ENCODE measurements at places on chromosomes 12 and 14.

GRCh38 chr12:46266869-46267574 is 1.8 kb downstream of the SLC38A1 start:
- peak; percentile 36 for DNase-seq

DNA sequence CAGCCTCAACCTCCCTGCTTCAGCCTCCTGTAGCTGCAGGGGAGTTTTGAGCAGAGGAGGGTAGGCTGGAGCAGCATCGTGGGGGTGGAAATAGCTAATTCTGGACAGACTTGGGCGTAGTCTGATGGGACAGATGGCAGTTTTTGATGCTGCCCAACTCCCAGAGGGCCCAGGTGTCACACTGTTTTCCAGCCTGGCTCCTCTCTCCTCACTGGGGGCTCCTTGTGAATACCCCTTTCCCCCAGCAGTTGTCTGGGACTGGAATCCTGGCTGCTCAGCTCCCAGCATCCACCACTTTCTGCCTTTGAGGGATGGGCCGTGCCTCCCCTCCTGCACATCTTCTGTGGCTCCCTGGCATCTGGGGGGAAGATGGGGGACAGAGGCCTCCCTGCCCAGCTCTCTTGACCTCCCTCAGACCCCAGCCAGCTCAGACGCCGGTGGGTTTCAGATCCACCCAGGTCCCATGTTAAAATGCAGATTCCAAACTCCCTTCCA is 34.0 kb downstream of the SH2B3 start:
- DNase-seq, result no peak

DNA sequence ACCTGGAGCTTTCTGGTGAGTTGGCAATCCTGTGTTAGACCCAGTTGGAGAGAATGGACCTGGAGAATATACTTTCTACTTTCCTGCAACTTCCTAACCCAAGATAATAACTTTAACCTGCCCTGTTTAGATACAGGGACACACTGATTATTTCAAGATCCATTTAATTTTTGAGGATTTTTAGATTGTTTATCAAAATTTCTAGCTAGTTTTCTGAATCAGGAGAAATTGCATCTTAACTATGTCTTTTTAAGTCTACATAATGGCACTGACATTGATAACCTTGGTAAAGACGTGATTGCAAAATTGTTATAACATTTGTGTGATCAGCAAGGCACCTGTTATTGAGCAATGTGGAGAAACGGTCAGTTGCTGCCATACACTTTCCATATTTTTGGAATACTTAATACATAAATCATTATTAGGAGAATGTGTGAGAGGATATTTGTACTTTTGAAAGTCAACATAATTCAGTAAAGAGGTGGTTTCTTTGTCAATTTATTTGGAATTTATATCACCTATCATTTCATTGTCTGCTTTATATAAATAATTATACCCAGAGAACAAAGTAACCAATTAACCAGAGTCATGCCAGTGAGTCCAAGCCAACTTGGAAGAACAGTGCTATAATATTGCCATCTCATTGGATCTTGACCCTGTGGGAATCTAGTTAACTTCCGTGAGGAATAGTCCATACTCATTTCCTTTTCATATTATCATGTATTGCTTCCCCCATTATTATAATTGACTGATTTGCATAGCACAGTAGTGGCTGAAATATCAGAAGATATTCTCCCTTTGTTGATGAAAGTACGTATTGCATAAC is 28.4 kb downstream of the NFYB start:
- DNase-seq, result no peak

DNA sequence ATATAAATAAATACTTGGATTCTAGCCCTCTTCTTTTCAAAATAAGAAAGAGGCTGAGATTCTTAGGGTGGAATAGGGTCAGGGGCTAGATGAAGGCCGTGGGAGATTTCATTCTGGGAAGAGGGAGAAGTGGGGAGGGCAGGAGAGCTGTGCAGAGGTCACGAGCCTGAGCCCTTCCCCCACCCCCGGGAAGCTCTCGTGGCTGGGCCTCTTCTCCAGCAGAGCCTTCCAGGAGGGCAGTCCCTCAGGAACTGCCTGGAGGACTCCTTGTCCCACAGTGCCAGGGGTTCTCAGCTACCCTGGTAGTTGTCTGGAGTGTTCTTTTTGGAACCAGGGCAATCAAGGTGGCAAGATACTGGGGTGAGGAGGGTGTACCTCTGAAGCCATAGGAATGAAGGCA is 94.0 kb downstream of the ESR2 start:
- DNase-seq, result no peak

DNA sequence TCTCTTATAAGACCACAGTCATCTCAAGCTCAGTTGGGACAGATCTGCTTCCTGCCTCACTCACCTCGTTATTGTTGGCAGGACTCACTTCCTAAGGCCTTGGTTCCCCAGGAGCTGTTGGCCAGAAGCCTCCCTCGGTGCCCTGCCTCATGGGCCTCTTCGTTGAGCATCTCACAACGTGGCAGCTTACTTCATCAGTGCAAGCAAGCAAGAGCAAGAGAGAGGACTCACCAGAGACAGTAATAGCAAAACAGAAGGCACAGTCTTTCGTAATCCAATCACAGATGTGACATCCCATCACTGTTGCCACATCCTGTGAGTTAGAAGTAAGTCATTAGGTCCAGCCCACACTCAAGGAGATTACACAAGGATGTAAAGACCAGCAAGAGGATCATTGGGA is 5.1 kb upstream of the NUMB start:
- no peak for DNase-seq

- no peak for DNase-seq
These were observed 26.6 kb upstream of the KLRB1 start for GRCh38 chr12:9634177-9634803.

DNA sequence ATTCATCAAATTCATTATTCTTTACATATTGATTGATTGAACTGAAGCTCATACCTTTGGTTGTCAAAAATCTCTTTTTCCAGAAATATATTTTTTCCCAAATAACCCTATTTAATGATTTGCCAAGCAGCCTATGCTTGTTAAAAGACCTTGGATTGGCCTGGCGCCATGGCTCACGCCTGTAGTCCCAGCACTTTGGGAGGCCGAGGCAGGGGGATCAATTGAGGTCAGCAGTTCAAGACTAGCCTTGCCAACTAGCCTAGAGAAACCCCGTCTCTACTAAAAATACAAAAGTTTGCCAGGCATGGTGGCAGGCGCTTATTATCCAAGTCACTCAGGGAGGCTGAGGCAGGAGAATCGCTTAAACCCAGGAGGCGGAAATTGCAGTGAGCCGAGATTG is 165.1 kb upstream of the MGAT4C start:
- no peak for DNase-seq

GRCh38 chr14:24613241-24613640 is 3.8 kb upstream of the GZMH start:
- no peak for DNase-seq

DNA sequence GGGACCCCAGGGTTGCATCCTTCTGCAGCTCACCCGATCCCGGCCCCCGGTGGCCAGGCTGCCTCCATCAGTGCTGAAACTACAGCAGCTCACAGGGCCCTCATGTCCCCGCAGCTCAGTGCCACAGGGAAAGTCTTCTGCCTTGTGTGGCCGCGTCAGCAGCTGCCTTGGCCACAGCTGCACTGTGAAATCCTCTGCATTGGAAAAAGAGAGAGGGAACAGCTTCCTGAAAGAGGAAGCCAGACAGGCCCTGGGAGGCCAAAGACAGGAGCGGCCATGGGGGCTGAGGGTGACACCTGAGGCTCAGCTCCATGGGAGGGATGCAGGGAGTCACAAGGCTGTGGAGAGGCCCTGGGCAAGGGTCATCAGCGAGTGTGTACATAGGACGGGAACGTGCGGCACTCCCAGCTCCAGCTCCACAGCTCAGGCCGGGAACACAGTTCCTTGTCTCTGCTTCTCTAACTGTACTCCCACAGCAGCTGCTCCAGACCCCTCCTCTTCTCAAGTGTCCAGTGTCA is 32.7 kb downstream of the PARP2 start:
- no peak for DNase-seq

DNA sequence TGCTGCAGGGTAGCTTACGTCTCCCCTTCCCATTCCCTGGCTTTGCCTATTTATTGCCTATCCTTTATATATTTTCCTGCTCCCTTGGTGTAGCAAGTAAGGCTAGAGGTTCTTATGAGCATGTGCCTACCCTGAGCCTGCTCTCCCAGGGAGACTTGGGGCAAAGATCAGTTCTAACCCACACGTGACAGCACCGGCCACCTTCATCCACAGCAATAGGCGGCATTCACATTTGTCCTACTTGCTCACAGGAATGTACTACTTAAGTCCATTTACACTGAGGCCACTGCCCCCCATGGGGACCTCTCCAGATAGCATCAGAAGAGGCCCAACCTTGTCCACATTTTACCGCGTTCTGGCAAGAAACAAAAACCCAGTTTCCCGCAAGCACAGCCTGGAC is 8.7 kb downstream of the GPR68 start:
- DNase-seq, result no peak

GRCh38 chr14:98798099-98798498 is 473.9 kb downstream of the BCL11B start:
- DNase-seq, result no peak

DNA sequence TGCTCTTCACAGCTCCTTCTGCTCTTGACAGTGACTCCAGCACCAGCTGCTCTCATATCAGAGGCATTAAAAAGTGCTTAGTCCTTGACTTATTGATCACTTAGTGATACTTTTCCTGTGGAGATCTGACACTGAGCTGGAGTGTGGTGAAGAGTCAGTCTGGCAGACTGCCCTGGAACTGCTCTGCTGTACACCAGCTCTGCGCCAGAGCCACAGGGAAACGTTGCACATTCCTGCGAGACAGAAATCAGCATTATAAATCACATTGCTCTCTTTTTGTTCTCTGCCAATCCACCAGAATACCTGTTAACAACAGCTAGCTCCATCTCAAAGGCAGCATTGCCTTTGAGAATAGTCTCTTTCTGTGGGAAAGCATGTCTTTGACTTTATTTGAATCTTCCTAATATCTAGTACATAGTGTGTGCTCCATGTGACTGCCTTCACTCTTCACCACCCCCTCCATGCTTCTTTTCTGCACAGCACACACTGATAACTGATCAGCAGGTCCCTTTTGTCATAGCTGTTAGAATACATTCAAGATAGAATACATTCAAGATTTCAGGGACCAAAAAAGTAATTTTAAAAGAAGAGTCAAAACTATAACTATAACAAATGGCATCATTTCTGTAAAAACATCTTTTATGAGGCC is 48.2 kb upstream of the VSX2 start:
- no peak for DNase-seq

DNA sequence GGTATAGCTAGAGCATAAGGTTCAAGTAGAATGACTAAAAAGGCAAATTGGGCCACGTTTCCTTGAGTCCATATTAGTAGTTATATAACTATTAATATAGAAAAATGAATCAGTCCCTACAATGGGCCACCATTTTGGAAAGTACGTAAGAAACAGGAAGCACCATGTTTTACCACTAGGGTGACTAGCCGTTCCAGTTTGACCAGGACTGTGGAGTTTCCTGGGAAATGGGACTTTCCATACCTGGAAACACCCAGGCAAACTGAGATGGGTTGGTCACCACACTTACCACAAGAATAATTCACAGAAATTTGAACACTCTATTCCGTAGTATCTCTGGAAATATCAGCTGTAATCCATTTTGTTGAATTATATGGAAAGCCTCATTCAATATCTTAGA is 2.1 kb upstream of the MAGOHB start:
- no peak for DNase-seq

GRCh38 chr12:68950511-68950910 is 17.5 kb upstream of the CPM start:
- no peak for DNase-seq

DNA sequence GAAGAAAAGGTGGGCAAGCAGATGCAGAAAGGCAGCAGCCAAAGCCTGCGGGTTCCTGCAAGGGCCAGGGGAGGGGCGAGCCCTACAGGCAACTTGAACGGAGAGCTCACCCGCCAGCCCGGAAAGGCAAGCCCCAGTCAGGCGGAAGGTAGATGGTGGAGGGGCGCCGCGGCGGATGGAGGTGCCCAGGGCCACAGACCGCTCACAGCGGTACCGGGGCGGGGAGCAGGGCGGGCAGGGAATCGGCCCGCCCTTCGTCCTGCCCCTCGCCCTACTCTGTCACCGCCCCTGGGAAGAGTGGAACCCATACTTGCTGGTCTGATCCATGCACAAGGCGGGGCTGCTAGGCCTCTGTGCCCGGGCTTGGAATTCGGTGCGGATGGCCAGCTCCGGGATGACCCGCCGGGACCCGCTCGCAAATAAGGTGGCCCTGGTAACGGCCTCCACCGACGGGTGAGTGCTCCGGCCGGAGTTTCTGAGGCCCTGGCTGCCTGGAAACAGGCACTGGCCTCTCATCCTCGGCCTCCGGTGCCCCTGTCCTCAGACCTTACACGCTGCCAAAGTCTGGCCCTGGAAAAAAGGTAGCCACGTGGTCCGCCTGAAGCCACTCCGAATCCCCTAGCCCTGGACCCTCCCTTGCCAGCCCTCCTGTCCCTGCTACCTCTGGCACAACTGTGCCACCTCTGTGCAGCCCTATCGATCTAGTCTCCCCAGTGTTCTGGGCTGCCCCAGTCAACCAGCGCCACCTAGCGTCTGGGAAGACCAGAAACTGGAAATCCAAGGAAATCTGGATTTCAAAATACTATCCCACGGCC is at the start of gene DHRS4:
Gene DHRS4, plus strand, starts transcription at position 307 of the 815 bp plus-strand sequence. Its CDS starts 19 bp downstream, at position 326.
- peak; percentile 87 for DNase-seq

DNA sequence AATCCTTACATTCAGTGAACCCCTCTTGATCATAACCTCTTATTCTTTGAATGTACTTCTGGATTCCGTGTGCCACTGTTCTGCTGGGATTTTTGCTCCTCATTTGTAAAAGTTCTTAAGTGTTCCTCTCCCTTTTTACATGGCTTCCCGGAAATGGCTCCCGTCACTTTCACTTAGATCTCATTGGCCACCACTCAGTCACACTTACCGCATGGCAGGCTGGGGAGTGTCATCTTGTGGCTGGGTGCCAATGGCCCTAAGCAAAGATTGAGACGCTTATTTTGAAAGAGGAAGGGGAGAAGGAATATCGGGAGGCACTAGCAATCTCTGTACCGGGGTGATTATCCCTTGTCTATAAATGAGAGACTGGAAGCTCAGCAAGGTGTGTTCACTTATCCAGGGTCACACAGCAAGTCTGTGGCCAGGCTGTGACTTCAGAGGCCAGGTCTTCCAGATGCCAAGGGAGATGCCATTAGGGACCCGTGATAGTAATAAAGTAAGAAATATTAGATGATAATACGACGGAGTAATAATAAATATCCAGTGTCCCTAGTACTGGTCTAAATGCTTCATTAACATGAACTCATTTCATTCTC is 68.8 kb downstream of the RNFT2 start:
- no peak for DNase-seq

GRCh38 chr12:7497661-7498060 is 5.9 kb downstream of the CD163 start:
- no peak for DNase-seq

DNA sequence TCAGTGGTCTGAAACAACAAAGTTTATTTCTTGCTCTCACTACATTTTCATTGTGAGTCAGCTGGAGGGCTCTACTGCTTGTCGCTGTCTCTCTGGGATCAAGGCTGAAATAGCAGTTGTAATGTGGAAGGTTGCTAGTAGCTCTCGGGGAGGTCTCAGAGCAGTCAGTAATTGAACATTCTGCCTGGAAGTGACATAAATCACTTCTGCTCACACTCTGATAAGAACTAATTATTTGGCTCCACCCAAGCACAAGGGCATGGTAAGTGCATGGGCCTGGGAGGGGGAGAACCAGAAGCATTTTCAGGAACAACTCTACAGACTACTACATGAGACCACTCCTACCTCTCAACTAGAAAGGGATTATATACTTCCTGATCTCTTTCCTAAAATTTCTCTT is 128.2 kb downstream of the TMEM117 start:
- DNase-seq, result no peak

All from hindlimb muscle (tissue), 1 donor.